ENCODE measurements at places on chromosomes 12 and 14.
A peak's percentile ranks its signal among the peaks of the same experiment; 100 is the strongest.

DNA sequence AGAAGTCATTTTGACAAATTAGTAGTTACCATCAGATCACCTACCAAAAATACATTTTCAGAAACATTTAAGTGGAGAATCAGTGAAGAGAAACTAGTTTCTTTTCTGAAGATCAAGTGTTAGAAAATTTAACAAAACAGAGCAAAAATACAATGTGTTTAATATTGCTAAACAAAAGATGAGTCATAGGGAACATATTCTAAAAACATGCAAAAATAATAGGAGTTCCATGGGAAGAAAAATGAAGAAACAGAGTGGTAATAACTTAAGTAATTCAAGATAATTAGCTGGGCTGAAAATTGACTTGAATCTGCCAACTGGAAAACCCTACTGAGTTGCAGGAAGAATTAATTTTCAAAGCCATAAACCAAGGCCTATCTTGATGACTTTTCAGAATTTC, 111.5 kb upstream of the KITLG start:
- no peak for DNase-seq

DNA sequence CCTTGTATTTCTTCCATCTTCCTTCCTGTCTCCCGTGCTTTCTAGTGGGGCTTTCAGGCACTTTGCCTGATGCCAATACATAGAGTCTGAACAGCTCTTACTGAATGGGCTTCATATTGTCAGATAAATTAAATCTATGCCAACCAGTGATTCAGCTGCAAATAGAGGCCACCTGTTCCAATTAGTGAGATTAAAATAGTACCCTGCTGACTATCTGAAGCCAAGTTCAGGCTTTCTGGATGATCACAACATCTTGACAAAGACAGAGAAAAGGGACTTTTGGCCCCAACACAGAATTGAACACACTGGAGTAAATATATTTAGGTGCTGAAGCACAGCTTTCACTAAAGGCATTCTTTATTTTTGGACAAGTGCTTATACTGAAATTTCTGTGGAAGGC, 11.8 kb downstream of the TMCC3 start:
- no peak for DNase-seq

DNA sequence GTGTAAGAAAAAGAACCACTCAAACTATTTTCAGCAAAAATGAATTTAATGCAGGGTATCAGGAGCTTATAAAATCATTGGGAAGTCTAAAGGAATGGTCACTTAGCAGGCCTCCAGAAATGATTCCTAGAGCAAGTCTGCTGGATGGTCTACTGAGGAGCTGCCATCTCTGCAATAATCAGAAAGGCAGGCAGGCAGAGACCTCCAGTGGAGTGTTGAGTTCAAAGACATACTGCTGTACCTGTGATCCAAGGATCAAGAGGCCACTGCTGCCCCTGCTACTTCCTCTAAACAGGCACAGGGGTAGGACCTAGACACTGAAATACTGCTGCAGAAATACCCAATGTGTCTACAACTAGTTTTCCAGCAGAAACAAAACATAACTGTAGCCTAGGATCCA, 14.5 kb upstream of the KICS2 start:
- no peak for DNase-seq

- DNase-seq = no peak
Measured at GRCh38 chr14:53850714-53851296, 105.8 kb downstream of the BMP4 start.

DNA sequence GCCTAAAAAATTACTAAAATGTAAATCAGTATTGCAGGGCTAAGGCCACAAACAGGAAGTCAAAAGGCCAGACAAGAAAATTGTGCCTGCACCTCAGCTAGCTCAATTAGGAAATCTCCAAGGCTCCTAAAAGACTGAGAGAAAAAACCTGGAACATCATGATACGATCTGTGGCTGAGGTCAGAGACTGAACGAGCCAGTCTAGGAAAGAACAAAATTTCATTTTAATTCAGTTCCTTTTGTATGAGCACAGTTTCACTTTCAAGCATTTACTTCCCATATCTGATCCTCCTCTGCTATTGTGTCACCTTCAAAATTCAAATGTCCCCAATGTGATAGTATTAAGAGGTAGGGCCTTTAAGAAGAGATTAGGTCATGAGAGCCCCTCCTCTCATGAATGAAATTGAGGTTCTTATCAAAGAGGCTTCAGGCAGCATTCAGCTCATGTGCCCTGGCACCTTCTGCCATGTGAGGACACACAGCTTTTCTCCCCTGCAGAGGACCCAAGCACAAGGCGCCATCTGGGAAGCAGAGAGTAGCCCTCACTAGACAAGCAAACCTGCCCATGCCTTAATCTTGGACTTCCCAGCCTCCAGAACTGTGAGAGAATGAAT, 14.8 kb downstream of the PRKAB1 start:
- DNase-seq = no peak

DNA sequence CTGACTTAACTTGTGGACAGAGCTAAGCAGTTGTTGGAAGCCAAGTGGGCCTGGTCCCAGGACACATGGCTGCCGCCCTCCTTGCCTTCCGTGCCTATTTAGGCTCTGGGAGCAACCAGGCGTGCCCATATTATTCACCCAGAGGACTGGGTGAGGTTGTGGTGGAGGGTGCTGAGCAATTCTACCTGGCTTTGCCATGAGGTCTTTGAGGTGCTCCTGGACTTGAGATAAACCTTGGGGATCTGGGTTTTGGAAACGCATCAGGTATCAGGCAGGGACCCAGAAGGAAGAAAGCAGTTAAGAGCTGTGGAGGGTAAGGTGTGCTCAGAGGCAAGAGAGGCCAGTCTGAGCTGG, 60.1 kb downstream of the EMP1 start:
- DNase-seq = no peak

GRCh38 chr14:93859957-93860356, 67.2 kb upstream of the FAM181A start:
- no peak for DNase-seq

DNA sequence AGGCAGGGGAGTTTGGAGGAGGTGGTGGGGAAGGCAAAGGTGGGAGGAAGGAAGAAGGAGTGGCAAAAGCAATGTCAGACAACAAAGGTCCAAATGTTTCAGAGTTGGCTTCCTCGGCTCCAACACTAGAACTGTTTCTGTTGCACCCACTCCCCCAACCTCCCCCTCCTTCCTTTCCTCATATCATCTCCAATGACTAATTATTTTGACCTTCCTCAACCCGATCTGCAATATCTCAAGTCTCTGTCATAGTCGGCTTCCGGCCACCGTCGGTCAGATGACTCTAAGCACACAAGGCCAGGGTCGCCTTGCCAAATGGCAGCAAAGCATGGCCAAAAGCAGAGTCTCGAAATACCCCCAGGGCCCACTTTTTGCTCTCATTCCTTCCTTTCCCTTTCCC, 637.0 kb upstream of the TBX3 start:
- DNase-seq = no peak

GRCh38 chr12:47725893-47726292, 603 bp upstream of the ENDOU start:
- no peak for DNase-seq

GRCh38 chr14:32075672-32076277, 1.3 kb upstream of the ARHGAP5 start:
- DNase-seq = peak; percentile 15

DNA sequence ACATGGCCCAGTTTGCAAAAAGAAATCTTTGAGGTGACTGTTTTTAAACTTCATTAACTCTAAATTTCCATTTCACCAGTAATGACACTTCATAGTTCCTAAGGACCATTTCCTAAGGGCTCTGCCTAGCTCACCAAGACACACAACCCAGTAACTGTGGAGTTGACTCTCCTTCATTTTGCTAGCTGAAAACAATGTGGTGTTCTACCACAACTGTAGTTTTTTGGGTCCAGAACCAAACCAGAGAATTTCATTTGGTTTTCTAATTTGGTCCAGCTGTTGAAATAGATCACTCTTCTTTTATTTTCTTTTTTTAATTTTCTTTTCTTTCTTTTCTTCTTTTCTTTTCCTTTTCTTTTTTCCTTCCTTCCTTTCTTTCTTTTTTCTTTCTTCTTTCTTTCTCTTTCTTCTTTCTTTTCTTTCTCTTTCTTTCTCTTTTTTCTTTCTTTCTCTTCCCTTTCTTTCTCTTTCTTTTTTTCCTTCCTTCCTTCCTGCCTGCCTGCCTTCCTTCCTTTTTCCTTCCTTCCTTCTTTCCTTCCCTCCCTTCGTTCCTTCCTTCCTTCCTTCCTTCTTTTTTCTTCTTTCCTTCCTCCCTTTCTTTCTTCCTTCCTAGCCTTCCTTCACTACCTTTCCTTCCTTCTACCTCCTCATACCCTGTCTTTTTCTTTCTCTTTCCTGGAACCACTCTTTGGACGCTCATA, 18.5 kb upstream of the LUM start:
- no peak for DNase-seq

DNA sequence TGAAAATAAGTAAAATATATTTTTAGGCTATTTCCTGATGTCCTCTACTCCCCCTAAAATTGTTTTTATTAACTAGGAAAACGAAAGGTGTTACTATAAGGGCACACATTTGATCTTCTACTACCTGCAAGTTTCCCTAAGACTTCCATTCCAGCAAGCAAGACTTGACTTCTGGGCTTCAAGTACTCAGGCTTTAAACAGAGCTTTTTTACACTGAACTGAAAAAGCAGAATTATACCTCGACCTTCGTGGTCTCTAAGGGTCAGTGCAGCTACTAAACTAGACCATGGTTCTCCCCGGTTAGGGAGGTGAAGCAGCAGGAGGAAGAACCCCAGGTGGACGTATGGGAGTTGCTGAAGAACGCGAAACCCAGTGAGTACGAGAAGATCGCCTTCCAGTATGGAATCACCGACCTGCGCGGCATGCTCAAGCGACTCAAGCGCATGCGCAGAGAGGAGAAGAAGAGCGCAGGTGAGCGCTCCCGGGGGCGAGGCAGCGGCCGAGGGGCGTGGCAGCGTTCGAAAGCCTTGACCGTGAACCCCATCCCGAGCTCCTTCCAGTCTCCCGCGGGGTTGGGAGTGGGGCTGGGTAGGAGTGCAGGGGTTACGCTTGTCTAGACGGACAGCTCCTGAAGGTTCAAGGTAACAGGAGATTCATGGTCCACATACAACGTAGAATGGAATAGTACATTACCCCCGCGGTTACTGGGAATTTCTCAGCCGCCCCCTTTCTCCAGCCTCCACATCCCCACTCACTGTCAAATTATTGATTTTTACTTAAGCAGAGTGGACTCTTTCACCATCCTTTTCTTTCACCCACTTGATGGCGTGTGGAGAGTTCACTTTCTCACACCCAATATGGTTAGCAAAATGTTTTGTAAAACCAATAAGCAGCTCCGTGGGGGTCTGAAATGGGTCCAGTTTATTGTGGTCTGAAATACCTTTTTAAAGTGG, 47.6 kb downstream of the MYBPC1 start:
- no peak for DNase-seq

DNA sequence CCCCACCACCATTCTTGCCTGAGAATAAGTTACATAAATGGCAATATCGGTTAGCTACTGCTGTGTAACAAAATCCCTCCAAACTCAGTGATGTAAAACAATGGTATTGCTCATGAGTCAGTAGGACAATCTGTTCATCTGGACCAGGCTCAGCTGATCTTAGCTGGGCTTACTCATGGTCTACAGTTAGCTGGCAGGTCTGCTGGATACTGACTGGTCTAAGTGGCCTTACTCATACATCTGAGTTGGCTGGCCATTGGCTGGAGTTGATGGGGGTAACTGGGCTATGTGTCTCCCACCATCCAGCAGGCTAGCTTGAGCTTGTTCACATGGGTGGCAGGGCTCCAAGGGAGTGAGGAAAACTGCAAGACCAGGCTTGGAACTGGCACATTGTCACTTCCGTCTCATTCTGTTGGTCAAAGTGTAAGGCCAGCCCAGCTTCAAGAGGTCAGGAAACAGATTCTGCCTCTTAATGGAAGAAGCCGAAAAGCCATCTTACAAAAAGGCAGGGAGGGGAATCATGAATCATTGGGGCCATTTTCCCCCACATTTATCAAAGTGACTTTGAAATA, 56.7 kb upstream of the CHGA start:
- DNase-seq = no peak

- DNase-seq = no peak
Measured at GRCh38 chr14:36346052-36346451, 25.6 kb upstream of the MBIP start.

GRCh38 chr14:61563162-61563511, 132.2 kb upstream of the HIF1A start:
- no peak for DNase-seq

DNA sequence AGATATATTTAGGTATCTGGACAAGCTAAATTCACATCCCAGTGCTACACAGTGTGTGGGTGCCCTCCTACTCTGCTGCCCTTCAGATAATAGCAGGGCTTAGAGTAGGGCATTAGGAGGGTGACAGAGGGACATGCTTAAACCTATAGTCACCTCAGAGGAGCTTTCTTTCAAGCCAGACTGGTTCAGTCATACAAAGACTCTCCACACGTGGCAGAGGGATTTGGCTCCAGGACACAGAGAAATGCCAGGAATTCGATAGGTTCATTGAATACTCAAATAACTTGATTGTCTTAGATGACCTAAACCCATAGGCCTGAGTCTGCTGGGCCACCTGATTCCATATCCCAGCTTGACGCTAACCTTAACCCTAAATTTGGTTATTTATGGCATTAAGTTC, 163.5 kb downstream of the TPH2 start:
- no peak for DNase-seq

- DNase-seq = no peak
Measured at GRCh38 chr12:116633476-116633875, 74.3 kb downstream of the MAP1LC3B2 start.

DNA sequence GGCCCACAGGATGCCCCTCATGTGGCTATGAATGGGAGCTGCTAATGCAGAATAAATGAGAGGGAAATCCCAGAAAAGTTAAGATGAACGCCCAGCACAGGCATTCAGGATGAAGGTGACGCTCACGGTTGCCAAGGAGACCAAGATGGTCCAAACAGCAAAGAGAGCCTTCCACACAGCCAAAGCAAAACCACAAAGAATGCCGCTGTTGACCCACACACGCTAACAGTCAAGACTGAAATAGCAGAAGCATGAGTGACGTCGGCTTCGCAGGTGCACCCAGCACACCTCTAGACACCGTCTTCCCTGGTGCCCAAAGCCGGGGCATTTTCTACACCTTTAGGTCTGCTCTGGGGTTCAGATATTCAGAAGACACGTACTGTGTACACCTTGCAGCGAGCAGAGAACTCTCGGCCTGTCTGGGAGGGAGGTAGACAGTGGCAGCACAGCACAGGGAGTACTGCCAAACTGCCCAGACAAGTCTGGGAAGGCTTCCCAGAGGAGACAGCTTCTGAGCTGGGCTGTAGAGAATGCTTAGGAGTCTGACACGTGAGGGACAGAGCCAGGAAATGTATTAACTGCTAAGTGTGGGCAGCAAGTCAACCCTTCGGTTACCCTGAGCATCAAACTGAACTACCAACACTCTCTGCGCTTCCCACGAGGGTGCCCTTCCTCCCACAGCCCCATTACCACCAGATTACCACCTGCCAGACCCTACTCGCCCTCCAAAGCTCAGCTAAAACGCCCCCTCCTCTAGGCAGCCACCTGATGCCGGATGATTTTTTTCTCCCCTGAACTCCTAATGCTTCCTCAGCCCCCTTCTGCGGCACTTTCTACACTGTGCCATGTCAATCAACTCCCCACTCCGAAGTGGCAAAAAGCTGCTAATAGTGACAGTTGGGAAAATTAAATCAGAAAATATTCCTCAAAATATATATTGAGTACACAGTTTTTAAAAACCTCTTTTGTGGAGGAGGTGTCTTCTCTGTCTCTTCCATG, 50.1 kb downstream of the CCDC88C start:
- peak; percentile 67 for DNase-seq

GRCh38 chr12:80707830-80708258, 410 bp downstream of the MYF6 start:
- no peak for DNase-seq
